HuH-7 (cell line): ENCODE measurements at places on chromosomes 3 and 15.

DNA sequence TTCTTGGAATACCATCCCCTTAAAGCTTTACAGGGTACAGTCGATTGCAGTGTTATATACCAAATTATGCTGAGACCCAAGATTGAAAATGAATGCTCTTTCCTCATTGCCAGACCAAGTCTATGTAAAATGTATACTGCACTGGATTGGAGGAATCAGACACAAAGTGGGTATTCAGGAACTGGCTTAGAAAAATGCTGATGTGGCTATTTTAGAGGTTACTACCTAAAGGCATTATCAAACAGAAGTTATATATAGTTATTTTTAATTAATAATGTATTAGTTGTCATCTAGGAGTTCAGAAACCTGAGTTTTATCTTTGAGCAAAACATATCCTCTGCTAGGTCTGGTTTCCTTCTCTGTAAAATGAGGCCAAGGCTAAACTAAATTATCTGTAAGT, 3.6 kb upstream of the SPG21 start:
- DNase-seq, result no peak

DNA sequence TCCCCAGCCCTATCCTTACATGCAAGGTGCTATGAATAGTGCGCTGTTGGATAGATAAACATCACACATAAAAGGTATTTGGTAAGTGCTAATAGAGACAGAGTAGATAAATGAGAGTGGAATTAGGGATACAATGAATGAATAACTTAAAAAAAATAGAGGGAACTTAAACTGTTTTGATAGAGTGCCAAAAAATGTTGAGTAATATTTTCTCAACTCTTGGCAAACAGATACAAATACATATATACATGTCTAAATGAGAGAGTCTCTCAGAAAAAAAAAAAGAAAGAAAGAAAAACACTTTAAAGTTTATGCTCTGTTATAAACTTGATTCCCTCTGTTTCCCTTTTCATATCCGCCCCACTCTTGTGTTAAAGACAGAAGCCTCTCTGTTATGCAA, 667.4 kb downstream of the ROBO2 start:
- no peak for DNase-seq

DNA sequence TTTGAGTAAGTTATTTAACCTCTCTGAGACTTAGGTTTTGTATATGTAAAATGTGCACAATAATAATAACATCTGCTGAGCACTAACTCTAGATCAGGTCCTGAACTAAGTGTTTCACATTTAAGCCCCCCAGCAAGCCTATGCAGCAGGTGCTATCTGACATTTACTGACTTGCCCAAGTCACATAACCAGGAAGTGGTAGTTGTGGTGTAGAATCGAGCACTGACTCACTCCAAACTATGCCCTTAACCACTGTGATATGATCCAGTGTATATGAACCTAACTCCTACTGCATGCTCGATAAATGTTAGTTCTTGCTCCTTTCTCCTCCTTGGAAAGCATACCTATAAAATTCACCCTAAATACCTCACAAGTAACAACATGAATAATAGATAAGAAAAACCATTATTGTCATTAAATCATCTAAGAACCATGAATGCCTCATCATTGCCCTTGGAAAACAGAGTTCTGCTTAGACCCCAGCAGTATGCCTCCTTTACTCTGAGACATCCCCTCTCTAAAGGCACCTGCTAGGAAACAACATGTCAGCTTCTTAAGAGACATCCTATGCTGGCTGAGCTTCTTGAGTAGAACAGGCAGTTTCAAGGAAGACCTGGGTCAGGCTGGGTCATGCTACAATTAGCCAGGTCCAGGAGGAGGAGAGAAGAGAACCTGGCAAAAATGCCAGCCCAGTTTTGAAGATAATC, 3.0 kb upstream of the SHC4 start:
- no peak for DNase-seq

DNA sequence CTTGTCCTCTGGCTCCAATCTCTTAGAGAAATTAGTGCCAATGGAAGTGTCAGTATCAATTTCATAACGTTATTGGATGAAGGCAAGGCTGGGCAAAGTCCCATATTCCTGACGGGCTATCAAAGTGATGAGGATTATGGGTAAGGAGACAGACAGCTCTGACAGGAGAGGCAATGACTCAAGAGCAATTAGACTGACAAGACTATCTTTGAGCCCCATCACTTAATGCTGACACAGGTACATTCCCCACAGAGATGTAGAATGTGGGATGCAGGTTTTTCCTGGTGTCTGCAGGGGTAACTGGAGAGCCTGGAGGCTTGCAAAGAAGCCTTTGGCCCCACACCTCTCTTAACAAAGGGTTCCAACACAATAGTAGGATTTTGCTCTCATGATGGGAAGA, 208.3 kb downstream of the NTRK3 start:
- no peak for DNase-seq

GRCh38 chr3:5006755-5007202, 27.5 kb downstream of the BHLHE40 start:
- DNase-seq, result no peak

DNA sequence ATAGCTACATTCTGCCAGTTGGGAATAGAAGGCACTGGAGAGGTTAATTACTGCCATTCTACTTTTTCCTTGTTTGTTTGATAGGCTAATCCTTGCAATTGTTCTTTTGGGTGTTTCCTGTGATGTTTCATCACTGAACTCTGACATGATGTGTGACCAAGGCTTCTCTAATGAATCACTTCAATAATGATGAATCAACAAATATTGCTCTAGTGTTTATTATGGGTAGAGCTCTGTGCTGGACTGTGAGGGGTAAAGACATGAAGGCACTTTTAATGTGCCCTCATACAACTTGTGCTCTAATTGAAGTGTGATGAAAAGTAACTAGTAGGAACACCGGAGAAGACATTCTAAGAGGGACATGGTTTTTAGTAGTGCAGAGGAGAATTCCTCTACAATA, 233.6 kb downstream of the WDR72 start:
- no peak for DNase-seq

GRCh38 chr3:152384412-152384811, 115.7 kb downstream of the MBNL1 start:
- no peak for DNase-seq

- no peak for DNase-seq
These were observed 47.4 kb downstream of the CMTM8 start for GRCh38 chr3:32285891-32286290.

DNA sequence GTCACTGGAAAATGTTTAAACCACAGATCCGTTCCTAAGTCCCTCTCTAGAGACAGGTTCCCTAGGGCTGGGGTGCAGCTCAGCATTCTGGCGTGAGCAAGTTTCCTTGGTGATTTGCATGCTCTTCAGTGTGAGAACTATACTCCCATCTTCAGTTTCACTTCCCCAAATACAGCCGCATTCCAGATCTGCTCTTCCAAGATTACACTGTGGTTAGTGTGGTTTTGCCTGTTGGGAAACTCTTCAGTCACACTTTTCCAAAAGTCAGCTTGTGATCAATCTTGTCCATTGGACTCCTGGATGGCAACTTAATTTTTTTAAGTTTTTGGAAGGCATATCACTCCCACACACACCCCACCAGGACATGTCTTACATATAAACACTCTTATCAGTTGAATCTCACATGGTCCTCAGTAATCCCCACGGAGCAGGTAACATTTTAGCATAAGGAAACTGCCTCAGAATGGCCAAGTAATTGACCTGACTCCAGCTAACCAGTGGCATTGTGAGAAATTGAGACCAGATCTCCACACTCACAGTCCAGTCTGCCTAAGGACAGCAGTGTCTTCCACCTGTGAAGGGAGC, 33.5 kb upstream of the PTPN23 start:
- DNase-seq, result no peak

DNA sequence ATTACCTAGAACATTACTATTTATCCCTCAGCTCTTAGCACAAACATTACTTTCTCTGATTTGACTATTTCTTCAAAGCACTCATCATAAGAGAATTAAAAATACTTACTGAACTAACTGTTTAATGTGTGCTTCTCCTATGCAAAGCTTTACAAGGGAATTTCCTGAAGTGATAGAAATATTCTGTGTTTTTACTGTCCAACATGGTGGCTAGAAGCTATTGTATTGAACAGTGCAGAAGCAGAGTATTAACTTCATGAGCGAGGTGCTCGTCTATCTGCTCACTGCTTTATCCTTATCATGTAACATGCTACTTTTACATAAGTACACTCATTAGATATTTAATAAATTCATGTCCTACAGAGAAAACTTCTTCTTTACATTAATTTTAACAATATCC, 239.1 kb downstream of the ISL2 start:
- no peak for DNase-seq

GRCh38 chr3:123377243-123377740, 71.6 kb downstream of the ADCY5 start:
- DNase-seq, result no peak

GRCh38 chr3:34261001-34261385, 462.6 kb downstream of the PDCD6IP start:
- DNase-seq, result no peak

DNA sequence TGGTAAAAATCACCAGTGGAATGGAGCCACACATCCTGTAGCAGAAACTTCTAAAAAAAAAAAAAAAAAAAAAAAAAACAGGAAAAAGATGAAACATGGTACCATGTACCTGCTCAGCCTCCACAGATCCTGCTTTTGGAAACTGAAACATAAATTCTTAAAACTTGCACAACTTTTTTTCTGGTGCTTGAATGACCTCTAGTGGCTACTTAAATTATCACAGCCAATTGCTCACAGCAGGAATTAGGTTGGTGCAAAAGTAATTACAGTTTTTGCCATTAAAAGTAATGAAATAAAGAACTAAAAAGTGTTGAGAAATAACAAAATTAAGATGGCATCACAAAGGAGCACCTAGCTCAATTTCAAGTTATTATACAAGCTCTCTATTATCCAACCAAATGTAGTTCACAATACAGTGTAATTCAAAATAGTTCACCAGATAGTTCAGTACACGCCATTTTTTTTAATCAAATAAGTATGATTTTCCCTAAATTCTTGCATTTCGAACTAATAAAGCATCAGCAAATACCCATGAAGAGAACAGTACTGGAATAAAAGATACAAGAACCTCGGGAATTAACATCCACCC, 80.6 kb downstream of the ULK4 start:
- DNase-seq, result peak; percentile 31

- no peak for DNase-seq
These were observed 38.8 kb downstream of the ADCY5 start for GRCh38 chr3:123410149-123410515.

DNA sequence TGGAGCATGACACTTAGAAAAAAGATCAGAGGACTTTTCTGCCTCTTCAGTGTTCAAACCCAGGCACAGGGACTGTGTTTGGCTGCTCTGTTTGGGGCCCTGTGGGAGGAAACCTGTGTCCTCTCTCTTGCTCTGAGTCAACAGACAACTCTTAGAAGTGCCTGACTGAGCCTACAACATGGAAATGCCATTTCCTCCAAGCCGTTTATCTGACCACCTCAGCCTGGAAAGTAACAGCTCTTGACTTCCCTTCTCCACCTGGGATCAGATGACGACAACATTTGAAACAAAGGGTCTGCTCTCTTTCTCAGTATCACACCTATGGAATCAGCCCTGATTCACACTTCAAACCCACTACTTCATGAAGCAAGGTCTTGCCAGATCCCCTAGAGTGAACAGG, 91.3 kb upstream of the CTDSPL start:
- no peak for DNase-seq

DNA sequence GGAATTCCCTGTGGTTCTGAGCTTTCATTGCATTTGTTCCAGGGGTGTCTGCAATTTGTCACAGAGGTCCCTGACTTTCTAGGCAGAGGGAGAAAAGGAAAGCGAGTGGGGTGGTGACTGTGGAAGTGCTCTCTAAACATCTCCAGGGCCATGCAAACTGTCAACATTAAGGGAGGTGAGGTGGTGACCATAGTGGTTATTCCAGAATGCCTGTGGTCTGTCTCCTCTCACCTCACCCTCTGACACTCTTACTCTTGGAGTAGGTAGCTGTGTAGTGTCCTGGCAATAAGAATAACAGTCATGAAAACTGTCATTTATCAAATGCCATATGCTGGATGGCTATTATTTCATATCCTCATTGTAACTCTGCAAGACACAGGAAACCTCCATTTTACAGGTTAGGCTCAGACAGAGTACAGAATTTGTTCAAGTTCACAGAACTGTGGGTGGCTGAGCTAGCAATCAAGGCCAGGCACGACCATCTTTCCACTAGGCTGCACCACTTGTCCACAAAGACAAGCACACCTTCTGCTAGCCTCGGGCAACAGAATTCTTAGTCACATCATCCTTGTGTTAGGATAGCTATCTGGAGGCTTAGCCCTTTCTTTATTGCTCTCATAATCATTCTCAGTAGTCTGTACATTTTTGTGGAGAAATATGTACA, 179.4 kb downstream of the CD47 start:
- no peak for DNase-seq

DNA sequence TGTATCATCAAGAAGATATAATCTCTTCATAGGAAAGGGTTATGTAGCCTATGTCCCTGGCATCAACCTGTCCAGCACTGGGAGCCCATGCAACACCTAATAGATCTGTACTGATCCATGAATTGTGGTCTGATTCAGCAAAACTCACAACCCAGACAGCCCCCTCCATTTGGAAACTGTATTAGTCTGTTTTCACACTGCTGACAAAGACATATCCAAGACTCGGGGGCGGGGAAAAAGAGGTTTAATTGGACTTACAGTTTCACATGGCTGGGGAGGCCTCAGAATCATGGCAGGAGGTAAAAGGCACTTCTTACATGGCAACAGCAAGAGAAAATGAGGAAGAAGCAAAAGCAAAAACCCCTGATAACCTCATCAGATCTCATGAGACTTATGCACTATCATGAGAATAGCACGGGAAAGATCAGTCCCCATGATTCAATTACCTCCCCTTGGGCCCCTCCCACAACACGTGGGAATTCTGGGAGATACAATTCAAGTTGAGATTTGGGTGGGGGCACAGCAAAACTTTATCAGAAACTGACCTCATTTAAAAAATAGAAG, 83.3 kb downstream of the TRIM42 start:
- no peak for DNase-seq

GRCh38 chr3:156373095-156373494, 181.8 kb downstream of the SSR3 start:
- no peak for DNase-seq

- DNase-seq, result no peak
These were observed 58.6 kb upstream of the LMOD3 start for GRCh38 chr3:69180869-69181591.

DNA sequence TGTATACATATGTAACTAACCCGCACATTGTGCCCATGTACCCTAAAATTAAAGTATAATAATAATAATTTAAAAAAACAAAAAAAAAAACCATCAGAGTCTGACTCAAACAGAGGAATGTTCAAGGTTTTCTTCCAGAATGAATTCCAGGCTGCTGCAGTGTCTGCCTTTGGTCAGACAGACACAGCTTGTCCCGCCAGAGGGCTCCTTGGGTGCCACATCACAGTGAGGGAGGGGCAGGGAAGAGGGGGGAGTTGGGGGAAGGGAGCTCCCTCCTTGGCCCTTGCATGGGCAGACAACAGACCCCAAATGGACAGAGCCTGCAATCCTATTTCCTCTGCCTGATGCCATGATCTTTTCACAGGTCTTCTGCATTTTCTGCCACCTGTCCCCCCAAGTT, 36.5 kb downstream of the ITGB5 start:
- no peak for DNase-seq

DNA sequence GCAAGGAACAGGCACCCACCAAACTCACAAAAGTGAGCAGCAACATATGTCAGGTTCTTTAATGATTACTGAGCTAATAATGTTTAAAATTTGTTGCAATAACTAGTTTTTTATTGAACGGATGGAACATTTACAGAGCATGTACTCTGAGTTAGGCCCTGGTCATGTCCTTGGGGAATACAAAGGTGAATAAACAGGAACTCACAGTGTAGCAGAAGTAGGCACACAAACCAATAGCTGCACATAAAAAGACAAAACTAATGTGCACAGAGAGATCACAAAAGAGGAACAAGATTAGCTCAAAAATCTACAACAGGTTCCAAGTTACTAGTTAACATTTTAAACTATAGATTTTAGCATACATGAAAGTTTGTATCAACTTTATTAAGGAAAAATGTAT, 505.3 kb upstream of the PPP2R3A start:
- DNase-seq, result no peak
